ENCODE measurements at places on chromosomes 1 and 21.

DNA sequence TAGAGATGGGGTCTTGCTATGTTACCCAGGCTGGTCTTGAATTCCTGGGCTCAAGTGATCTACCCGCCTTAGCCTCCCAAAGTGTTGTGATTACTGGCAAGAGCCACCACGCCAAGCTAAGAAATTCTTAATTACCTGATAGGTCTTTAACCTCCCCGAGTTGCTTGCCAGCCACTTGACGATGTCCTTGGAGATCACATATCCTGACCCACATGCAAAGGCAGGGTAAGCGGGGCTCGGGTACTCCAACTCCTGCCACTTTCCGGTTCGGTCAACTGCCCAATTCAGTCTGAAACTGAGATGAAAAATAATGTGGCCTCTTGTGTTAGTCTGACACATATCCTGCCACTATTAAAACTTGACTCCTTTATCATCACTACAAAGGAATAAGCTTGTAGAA, 50.2 kb downstream of the B3GALNT2 start:
- DNase-seq: no peak

GRCh38 chr1:54357967-54358366, 48.2 kb downstream of the SSBP3 start:
- DNase-seq: no peak

- DNase-seq: no peak
These were observed 1765.9 kb downstream of the PLA2G4A start for GRCh38 chr1:188594542-188595235.

GRCh38 chr1:181483285-181484195, at the start of gene CACNA1E:
Gene CACNA1E (plus strand): TSS chr1:181483517. CDS start chr1:181483745, 228 bp downstream.
- DNase-seq: no peak

DNA sequence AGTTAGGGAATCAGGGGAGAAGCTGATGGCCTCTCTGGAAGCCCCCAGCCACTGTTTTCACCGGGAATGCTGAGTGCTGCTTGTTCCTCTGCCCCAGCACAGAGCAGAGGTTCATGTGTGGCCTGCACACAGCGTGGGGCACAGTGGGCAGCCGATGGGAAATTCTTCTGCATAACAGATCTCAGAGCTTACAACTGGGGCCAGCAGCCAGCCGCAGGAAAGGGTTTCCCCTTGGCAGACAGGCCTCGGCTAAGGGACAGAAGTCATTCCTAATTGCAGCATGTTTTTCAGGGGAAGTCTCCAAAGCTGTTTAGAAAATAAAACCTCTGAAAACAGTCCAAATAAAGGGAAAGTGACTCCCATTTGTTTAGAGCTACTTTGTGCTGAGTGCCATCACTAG, 22.6 kb downstream of the HMGB4 start:
- DNase-seq: no peak

- DNase-seq: no peak
These were observed 35.4 kb downstream of the ENAH start for GRCh38 chr1:225617479-225617878.

DNA sequence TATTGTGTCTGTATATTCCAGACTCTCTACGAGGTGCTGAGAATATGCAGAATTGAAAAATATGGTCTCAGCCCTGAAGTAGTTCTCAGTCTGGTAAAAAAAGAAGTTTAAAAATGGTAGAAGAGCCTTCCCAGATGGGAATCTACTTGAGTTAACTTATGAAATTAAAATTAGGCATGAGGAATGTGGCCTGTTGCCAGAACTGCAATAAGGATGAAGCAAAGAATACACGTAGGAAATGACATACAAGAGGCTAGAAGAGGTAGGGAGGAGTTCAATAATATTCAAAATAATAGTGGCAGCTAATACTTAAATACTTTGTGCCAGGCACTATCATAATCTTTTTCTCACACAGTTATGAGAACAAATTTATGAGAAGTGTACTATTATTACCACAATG, 6.3 kb downstream of the ASPM start:
- DNase-seq: no peak

GRCh38 chr1:59290193-59290949, 6.5 kb upstream of the FGGY start:
- peak; percentile 20 for DNase-seq

GRCh38 chr1:152497273-152497672, 13.3 kb upstream of the LCE5A start:
- no peak for DNase-seq

GRCh38 chr1:101115112-101115511, 89.5 kb upstream of the DPH5 start:
- no peak for DNase-seq

- DNase-seq: no peak
These were observed 22.4 kb upstream of the INTS3 start for GRCh38 chr1:153705484-153705883.

GRCh38 chr1:243621973-243622372, 228.1 kb downstream of the AKT3 start:
- DNase-seq: no peak

DNA sequence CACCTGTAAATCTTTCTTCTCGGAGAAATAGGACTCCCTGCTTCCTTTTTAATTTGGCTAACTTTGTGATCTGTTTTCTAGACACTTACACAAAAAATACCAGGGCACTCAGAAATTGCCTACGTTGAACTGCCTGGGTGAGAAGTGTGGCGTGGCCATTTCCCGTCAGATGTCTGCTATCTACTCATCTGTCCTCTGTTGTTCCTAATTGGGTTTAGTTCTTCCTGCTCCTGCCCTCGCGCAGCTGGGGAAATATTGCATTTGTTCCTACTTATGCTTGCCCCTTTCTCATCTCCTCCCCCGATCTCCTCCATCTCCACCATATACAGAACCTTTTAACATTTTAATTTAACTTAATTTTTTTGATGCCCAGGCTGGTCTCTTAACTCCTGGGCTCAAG, 55.1 kb downstream of the CD58 start:
- DNase-seq: no peak

DNA sequence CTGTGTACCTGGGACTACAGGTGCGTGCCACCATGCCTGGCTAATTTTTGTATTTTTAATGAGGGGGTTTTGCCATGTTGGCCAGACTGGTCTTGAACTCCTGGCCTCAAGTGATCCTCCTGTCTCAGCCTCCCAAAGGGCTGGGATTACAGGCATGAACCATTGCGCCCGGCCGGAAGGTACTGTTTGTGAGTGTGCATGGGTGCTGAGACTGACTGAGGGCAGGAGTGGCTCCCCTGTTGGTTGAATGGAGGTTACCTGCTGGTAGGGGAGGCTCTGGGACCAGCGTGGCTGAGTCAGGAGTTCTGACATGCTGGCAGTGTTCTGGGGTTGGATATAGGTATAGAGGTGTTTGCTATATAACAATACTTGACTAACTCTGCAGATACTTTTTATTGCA, 10.4 kb downstream of the PRMT2 start:
- DNase-seq: no peak

GRCh38 chr1:229237320-229237719, 33.6 kb upstream of the RAB4A start:
- no peak for DNase-seq

DNA sequence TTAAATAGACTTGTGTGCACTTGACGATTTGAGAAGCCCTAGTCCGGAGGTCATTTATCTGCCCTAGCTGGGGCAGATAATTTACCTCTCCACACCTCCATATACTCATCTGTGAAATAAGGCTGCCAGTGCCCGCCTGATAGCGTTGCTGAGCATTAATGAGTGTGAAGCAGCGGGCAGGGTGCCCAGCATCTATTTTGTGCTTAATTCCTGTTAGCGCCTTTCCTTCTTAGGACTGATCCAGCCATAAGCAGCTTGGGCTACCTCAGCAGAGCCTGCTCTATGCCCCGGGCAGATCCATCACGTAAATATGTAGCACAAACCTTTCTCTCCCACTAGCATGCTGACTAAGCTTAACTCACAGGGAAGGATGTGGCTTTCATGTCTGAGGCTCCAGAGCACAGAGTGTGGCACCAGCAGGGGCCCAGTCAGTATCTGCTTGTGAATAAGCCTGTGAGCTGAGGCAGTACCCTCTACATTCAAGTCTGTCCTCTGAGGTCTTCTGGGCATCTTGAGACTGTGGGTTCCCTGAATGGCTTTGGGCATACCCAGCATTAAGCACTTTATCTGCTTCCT, 21.5 kb upstream of the RNF187 start:
- DNase-seq: no peak

- no peak for DNase-seq
These were observed 109.0 kb upstream of the IPO9 start for GRCh38 chr1:201719812-201720521.

DNA sequence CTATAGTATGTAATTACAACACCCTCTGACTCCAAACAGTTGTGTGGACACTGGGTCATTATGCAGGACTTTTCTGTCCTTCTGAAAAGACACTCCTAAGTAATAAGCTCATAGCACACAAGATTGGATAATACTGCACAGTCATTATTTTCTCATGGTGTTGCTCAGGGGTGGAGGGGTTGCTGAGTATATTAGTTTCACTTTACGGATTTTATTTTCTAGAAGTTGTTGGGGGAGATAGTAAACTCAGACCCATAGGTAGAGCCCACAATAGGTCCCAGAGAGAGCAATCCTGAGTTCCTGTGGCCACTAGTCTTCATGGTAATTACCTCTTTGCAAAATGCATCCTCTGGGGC, 53.4 kb downstream of the DUSP10 start:
- no peak for DNase-seq

DNA sequence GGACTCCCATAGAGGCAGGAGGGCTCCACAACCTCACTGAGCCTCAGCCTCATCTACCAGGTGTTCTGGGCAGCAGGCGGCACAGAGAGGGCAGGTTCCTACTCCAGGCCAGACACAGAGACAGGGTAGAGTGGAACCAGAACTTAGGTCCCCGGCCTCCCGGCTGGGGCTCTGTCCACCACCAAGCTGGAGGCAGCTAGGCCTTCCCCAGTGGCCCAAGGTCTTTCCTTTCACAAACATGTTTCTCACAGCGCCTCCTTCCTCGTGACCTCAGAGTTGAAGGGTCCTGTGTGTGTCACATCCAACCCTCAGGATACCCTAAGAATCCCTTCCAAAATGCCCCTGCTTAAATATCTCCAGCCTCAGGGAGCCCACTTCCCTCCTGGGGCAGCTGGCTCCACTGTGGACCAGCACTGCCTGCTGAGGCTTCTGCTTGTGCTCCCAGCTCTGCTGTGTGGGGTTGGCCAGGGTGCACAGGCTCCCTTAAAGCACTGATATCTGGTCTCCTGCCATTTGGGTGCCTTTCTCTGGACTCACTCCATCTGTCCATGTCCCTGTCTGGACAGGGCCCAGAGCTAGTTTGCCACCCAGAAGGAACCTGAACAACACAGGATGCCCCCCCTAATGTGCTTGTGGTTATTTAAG, 33.2 kb upstream of the MAGOH start:
- DNase-seq: no peak

DNA sequence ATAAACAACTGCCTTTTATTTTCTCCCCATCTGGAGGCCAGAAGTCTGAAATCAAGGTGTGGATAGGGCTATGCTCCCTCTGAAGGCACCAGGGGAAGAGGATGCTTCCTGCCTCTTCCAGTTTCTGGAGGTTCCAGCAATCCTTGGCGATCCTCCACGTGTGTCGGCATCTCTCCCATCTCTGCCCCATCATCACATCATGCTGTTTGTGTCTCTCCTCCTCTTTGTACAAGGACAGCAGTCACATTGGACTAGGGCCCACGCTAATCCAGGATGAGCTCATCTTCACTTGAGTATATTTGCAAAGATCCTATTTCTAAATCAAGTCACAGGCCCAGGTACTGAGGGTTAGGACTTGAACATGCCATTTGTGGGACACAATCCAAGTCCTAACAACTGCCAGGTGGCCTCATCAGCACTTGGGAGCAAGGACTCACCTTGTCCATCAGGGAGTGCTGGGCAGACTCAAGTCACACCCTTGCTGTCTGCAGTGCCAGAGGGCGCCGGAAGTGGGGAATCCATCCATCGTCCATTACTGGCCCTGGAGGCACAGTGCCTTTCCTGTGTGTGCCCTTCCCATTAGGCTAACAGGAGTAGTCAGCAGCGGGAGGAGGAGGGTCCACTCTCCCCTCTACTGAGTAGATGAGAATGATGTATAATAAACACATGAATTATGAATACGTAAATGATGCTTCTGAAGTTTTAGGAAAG, 185.4 kb upstream of the AJAP1 start:
- no peak for DNase-seq

- peak; percentile 38 for DNase-seq
These were observed 1.7 kb downstream of the FAM78B start for GRCh38 chr1:166164995-166165660.

GRCh38 chr21:46093668-46094400, 4.1 kb upstream of the COL6A2 start:
- no peak for DNase-seq

DNA sequence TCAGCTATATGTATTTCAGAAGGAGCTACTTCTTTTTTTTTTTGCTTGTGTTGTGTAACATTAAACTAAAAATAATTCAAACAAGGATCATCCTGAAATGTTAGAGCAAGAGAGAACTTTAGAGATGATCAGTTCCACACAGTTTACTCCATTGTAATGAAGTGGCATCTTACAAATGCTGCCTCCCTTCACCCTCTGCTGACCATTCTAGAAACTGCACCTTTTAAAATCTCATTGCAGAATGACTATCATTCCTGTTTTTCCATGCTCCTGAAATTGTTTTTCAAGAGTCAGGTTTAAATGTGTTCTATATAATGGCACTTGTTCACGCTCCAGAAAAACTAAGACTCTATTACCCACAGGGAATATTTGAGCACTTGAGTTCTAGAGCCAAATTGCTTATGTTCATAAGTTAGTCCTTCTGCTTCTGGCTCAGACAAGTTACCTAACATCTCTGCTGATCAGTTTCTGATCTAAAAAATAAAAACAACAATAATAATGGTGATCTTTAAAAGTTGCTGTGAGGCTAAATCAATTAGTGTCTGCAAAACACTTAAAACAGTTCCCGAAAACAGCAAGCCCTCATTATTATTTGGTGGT, 21.5 kb upstream of the SLC44A5 start:
- no peak for DNase-seq

DNA sequence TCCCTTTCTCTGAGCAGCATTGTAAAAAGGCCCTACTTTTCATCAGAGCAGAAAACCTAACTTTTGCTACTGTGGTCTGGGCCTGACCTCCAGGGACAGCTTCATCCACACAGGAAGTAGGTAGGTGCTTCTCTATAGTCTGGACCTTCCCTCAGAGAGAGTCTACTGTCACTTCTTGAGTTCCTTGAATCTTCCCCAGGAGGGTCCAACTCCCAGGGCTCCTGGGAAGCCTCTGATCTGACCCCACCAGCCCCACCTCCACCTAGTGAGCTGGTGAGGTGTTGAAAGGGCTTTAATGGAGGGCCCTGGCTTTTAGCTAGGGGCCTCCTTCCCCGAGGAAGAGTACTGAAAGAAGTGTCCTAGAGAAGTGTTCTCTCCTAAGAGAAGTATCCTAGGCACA, 2.7 kb upstream of the VANGL2 start:
- DNase-seq: no peak

Measured in stimulated activated naive CD8-positive, alpha-beta T cell treated with anti-CD3 and anti-CD28 coated beads, Interleukin-15, Interleukin-2, amounts not matched to agents 100 U/mL and 50 U/mL, for 24 hours (primary cell).